ENCODE measurements at places on chromosomes 2 and 18. TPM values are rescaled to one million over a fixed set of nuclear protein-coding genes. Genes with fewer than 3 reads are reported as not detected.

DNA sequence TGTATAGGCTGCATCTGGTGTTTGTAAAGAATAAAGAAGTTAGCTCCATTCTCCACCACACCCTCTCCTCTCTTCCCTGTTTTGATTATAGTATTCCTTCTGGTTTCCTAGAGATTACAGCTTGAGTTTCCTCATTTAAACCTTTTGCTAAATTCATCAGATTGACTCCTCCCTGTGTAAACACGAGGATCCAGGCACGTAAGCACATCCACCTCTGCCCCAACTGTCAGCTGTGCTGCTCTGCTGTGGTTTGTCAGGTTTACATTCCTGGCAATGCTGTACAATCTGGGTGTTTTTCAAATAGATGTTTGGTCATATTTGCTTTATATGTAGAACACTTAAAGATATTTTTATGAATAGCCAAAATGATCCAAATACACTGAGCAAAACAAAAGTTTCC is 302.8 kb downstream of the PTGR3 start:
- no peaks in the 10 kb centered on the region for H3K36me3 ChIP-seq
- H3K27ac ChIP-seq: no peak overlapping the region
- no peak overlapping the region for H3K4me3 ChIP-seq
- H3K27me3 ChIP-seq: no peaks in the 10 kb centered on the region

DNA sequence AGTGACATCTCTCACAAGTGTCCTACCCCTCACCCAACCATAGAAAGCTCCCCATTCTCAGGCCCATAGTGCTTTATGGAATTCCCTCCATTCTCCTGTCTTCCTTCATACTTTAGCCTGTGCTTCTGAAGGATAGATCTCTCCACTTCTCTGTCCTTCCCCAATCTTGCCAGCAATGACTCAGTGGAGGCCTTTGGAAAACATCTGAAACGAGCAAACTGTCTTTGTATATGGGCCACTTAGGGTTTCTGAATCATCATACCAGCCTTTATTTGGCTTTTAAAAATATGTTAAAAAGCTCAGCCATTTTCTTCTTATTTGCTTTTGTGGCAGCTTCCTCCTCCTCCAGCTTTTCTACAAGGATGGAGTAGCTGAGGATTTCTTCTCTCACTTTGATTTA is 65.6 kb upstream of the ZNF385B start:
- no peaks in the 10 kb centered on the region for H3K27me3 ChIP-seq
- no peaks in the 10 kb centered on the region for H3K36me3 ChIP-seq
- DNase-seq: no peak
- no peak overlapping the region for H3K4me3 ChIP-seq
- no peaks in the 10 kb centered on the region for H3K4me1 ChIP-seq
- H3K27ac ChIP-seq: no peak overlapping the region

GRCh38 chr18:13036622-13037320 is 45.6 kb downstream of the CEP192 start:
- no peak overlapping the region for H3K4me3 ChIP-seq
- no peaks in the 10 kb centered on the region for H3K4me1 ChIP-seq
- H3K27ac ChIP-seq: no peak overlapping the region

GRCh38 chr2:97878865-97879264 is 116.9 kb downstream of the TMEM131 start:
- no peaks in the 10 kb centered on the region for H3K36me3 ChIP-seq
- H3K27ac ChIP-seq: no peak overlapping the region
- no peak for DNase-seq
- no peaks in the 10 kb centered on the region for H3K4me1 ChIP-seq

GRCh38 chr2:63131196-63131595 is 80.6 kb downstream of the OTX1 start:
- H3K4me3 ChIP-seq: no peak overlapping the region
- no peaks in the 10 kb centered on the region for H3K27me3 ChIP-seq
- H3K4me1 ChIP-seq: no peaks in the 10 kb centered on the region
- H3K36me3 ChIP-seq: no peaks in the 10 kb centered on the region
- no peak overlapping the region for H3K27ac ChIP-seq
- DNase-seq: no peak

DNA sequence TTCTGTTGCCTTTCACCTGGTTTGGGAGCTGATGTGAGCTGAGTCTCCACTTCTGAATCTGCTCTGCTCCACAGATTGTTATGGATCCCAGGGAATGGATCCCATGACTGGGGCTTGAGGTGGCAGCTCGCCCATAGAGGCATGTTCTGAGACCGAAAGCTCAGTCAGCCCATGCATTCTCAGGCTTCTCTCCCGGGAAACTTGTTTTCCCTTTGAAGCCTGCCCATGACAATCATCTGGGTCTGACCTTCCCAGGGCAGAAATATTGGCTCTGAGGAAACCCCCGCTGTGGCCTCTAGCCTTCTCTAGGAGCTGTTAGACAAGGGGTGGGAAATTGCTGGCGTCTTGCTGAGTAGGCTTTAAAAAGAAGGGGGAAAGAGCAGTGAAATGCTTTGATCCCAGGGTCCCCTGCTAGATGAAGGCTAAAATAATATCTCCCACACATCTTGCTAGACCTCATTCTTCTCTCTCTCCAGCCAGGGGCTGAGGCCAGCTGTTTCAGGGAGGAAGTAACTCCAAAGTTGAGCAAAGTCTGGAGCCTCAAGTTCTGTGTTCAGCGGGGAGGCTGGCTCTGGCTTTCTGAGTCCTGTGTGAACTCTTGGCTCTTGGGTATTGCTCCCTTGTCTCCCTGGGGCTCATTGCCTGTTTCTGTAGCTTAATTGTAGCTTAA is 2.0 kb downstream of the VAMP8 start:
- peak overlapping the region; percentile 86 for H3K27ac ChIP-seq
- no peaks in the 10 kb centered on the region for H3K27me3 ChIP-seq
- H3K36me3 ChIP-seq: no peaks in the 10 kb centered on the region
- peaks cover 19% of the 10 kb centered on the region for H3K4me1 ChIP-seq
- peak overlapping the region; percentile 78 for H3K4me3 ChIP-seq
- no peak for DNase-seq

GRCh38 chr18:3511980-3512379 is 62.0 kb downstream of the TGIF1 start:
- H3K27me3 ChIP-seq: no peaks in the 10 kb centered on the region
- H3K4me3 ChIP-seq: no peak overlapping the region
- H3K27ac ChIP-seq: no peak overlapping the region
- DNase-seq: no peak

DNA sequence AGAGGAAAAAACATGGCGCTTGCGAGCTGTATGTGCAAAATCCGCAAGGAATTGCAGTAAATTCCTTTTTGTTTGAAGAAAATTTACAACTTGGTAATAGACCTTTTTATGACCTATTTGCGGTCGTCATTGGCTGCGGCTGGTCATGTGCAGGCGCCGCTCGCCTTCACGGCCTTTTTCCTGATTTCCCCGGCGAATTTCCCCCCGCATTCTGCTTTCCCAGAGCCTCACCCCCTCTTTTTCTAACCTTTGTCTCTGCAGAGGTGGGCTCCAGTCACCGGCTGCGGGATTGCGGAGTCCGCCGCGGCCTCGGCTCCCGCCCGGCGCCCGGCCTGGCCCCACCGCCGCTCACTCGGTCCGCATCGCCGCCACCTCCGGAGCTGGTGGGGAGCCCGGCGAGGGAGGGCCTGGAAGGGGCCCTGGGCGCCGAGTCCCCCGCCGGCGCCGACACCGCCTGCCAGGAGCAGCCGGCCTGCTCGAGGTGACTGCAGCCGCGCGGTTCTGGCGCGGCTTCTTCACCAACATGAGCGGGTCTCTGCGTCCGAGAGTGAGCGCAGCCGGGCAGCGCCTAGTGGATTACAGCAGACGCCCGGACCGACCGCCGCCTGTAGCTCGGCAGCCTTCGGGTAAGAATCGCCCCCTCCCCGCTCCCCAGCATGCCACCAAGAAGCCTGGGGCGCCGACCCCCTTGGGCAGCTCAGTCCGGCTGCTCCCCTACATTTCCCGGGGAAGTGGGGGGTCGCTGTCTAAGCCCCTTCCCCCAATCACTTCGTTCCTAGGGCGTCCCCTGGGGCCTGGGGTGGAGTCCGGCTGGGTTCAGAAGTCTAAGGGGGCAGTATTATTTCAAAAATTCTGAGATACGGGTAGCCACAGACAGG is 7.1 kb downstream of the HOXD8 start:
- H3K36me3 ChIP-seq: no peaks in the 10 kb centered on the region
- peaks cover 3% of the 10 kb centered on the region for H3K4me1 ChIP-seq
- peaks cover 77% of the 10 kb centered on the region for H3K27me3 ChIP-seq
- DNase-seq: no peak

DNA sequence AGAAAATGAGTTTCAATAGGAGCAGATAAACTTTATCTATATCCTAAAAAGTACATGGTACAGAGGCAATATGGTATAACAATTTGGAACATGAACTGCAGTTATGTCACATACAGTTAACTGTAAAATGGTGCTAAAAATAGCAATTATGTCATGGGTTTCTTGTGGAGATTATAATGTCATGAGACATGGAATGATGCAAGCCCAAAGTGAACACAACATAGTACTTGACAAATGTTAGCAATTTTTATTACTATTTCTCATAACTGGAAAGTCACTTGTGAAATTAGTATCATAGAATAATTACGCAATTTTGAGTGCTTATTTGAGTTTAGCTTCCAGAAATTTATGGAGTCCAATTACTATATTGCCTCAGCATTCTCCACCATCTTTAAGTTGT is 1263.4 kb downstream of the DSC3 start:
- DNase-seq: no peak
- no peaks in the 10 kb centered on the region for H3K27me3 ChIP-seq
- no peak overlapping the region for H3K4me3 ChIP-seq
- H3K36me3 ChIP-seq: no peaks in the 10 kb centered on the region

DNA sequence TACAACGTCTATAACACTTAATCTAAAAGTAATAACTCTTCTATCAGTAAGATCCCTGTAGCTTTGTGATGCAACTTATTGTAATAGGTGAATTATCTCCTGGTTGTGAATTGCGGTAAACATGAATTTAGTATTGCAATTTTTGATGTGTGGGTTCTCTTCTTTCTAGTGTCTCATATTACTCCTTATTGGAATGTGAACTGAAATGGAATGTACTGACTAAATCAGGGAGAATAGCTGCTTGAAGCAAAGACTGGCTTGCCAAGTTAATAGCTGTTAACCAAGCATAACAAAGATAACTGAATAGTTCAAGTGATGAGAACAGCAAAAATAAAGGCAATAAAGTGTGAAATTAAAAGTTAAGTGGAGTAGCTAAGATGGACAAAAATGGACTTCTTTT is 60.5 kb upstream of the TFPI start:
- no peak overlapping the region for H3K27ac ChIP-seq
- no peaks in the 10 kb centered on the region for H3K4me1 ChIP-seq
- H3K36me3 ChIP-seq: no peaks in the 10 kb centered on the region
- H3K27me3 ChIP-seq: no peaks in the 10 kb centered on the region
- H3K4me3 ChIP-seq: no peak overlapping the region

- no peaks in the 10 kb centered on the region for H3K27me3 ChIP-seq
- no peaks in the 10 kb centered on the region for H3K4me1 ChIP-seq
- DNase-seq: no peak
- no peaks in the 10 kb centered on the region for H3K36me3 ChIP-seq
- no peak overlapping the region for H3K27ac ChIP-seq
Observed at GRCh38 chr2:148132412-148132811, 111.5 kb downstream of the MBD5 start.

GRCh38 chr2:205580212-205580987 is 101.9 kb upstream of the NRP2 start:
- H3K27me3 ChIP-seq: no peaks in the 10 kb centered on the region
- no peak for DNase-seq
- no peaks in the 10 kb centered on the region for H3K36me3 ChIP-seq
- no peaks in the 10 kb centered on the region for H3K4me1 ChIP-seq
- H3K27ac ChIP-seq: no peak overlapping the region
- H3K4me3 ChIP-seq: no peak overlapping the region

GRCh38 chr18:76405681-76406356 is 89.2 kb downstream of the ZNF516 start:
- DNase-seq: no peak
- H3K4me1 ChIP-seq: peaks cover 2% of the 10 kb centered on the region
- no peak overlapping the region for H3K27ac ChIP-seq
- no peak overlapping the region for H3K4me3 ChIP-seq
- H3K27me3 ChIP-seq: no peaks in the 10 kb centered on the region
- H3K36me3 ChIP-seq: peaks cover 4% of the 10 kb centered on the region

DNA sequence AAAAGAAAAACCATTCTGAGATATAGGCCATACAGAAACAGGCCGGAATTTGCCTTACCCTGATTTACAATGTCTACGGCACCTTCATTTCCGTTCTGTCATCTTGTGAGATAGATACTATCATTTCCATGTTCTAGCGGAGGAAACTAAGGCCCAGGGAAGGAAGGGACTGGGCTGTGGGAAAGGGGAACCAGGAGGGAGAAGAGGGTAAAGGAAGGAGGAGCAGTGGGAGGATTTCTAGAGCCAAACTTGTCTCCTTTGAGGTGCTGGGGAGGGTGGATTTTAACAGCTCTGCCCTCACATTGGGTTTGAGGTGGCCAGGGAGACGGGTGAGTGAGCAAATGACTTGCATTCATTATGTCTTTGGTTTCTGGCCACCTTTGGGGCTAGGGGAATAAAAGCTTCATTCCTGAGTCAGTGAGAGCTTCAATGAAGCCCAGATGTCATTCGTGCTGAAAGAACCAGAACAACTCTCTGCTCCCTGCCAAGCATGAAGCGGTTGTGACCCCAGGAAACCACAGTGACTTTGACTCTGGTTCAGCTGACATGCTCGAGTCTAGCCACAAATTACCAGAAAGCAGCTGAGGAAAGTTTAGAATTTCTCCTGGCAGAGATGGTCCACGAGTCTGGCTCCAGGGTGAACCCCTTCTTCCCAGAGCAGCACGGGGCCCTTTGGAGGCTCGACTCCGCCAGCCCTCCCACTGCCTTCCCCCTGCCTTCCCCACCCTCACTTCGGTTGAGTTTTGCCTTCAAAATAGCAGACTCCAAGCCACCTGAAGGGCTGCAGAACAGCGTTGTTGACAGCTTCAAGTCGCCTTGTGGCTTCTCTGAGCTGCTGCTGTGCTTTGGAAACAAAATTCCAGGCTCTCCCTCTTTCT is 3.8 kb downstream of the ACTG2 start:
- no peak overlapping the region for H3K4me3 ChIP-seq
- no peaks in the 10 kb centered on the region for H3K27me3 ChIP-seq
- no peak for DNase-seq
- peaks cover 13% of the 10 kb centered on the region for H3K4me1 ChIP-seq

- DNase-seq: no peak
- no peak overlapping the region for H3K27ac ChIP-seq
- no peak overlapping the region for H3K4me3 ChIP-seq
- no peaks in the 10 kb centered on the region for H3K36me3 ChIP-seq
Observed at GRCh38 chr18:35549564-35549963, 32.0 kb upstream of the GALNT1 start.

GRCh38 chr2:59935005-59935404 is 618.4 kb downstream of the BCL11A start:
- DNase-seq: no peak
- no peak overlapping the region for H3K27ac ChIP-seq
- no peaks in the 10 kb centered on the region for H3K36me3 ChIP-seq
- H3K4me3 ChIP-seq: no peak overlapping the region
- H3K27me3 ChIP-seq: no peaks in the 10 kb centered on the region

GRCh38 chr18:49817947-49818346 is 4.6 kb upstream of the ACAA2 start:
- peaks cover 38% of the 10 kb centered on the region for H3K4me1 ChIP-seq
- no peak overlapping the region for H3K27ac ChIP-seq
- DNase-seq: no peak

PRSS56 gene
- total RNA-seq: not detected

SULT1C4 gene
- not detected for total RNA-seq

RAB17 gene
- total RNA-seq: not detected

FNDC4 gene
- total RNA-seq: not detected

SATB2 gene
- 0.96 TPM for total RNA-seq

TUBA4B gene
- not detected for total RNA-seq
